Nasal cavity respiratory epithelium epithelial cell of viscerocranial mucosa (primary cell): ENCODE measurements at places on chromosomes 5 and 9. TPM values are rescaled to one million over a fixed set of nuclear protein-coding genes. Genes with fewer than 3 reads are reported as not detected.

Gene PCDHAC2
- 16.7 and 25.5 TPM in 2 replicates for total RNA-seq

Gene NIPAL4
- 15.0 and 39.0 TPM in 2 replicates for total RNA-seq

Gene FOXD4L3
- under 0.01 and 0.21 TPM in 2 replicates for total RNA-seq

Gene PCSK5
- 3.8 and 7.9 TPM in 2 replicates for total RNA-seq

Gene GTF2H2
- total RNA-seq = 11.4 and 27.7 TPM in 2 replicates
